ENCODE measurements at places on chromosomes 2 and 18. TPM values are rescaled to one million over a fixed set of nuclear protein-coding genes. Genes with fewer than 3 reads are reported as not detected.

Gene ZNF804A
- total RNA-seq, result 3.6 TPM

Gene MC5R
- total RNA-seq, result 0.69 TPM

Gene NEU2
- total RNA-seq, result not detected

Gene INHBB
- total RNA-seq, result 1.8 TPM

Gene GPR45
- total RNA-seq, result not detected

Gene ACTR3
- 428 TPM for total RNA-seq

Gene ADRA2B
- total RNA-seq, result 0.03 TPM

Gene FNDC4
- not detected for total RNA-seq

Gene RAD51AP2
- not detected for total RNA-seq

Gene SKOR2
- not detected for total RNA-seq

Gene DSEL
- total RNA-seq, result 6.2 TPM

Gene SP100
- total RNA-seq, result 69.0 TPM

All from MG63 (cell line).